ENCODE measurements at places on chromosomes 16 and 17.
A peak's percentile ranks its signal among the peaks of the same experiment; 100 is the strongest.

DNA sequence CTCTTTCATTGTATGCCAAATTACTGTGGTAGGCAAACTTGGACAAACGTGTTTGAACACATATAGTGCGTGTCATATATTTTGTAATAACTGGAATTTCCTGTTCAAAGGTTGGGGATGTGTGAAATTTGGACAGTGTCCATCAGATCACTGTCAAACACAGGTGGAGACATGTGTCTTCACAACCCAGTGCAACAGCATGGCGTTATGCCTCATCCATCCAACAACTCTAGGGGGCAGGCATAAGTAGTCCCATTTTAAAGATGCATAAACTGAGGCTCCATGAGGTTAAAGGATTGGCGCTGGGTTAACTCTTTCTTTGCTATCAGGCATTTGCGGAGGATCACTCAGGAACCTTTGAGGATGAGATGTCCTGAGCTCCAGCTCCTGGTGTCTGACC is 103.7 kb downstream of the RBFOX1 start:
- no peak for DNase-seq

DNA sequence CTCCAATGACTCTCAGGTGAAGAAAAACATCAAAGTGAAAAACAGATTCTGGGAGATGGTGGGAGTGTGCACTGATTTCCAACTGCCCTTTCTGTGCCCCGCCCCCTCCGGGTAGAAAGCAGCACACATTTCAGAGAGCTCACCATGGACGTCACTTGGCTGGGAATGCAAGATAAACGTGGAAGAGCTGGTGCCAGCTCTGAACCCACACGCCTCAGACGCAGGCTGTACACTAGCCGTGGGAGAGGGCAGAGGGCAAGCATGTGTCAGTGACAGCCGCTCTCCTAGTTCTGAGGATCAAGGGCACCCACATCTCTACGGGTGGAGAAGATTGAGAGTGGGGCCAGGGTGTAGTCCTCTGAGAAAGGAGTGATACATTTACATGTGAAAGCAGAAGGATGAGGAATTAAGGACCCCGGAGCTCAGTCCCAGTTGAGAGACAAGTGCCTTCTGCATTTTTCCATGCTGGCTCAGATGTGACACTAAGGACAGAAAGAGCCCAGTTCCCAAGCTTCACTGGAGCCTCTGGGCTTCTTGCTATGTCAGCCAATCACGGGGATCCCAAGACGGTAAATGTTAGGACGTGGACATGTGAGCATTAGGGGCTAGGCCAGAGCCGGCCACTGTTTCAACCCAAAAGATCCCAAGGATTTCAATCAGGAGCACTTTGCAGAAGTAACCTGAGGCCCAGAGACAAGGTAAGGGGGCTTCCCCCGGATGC is 101.3 kb downstream of the ZFHX3 start:
- no peak for DNase-seq

DNA sequence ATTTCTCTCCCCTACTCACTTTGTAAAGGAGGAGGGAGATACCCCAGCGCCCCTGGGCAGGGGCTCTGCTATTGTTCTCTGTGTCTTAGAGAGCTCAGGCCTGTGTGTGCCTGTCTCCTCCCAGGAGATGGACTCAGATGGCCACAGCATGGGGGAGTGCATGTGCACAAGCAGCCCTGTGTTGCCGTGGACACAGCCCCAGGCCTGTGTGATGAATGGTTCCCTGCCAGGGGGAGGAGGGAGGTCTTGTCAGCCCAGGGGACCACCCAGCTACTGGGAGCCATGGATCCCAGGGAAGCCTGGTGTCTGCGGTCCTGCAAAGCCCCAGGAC is 26.3 kb downstream of the GINS2 start:
- no peak for DNase-seq

- DNase-seq = no peak
These were observed 301.8 kb downstream of the IRF8 start for GRCh38 chr16:86200722-86201121.

- DNase-seq = no peak
These were observed 124.5 kb downstream of the HS3ST3A1 start for GRCh38 chr17:13477180-13477611.

- DNase-seq = no peak
These were observed 34.7 kb downstream of the EPN2 start for GRCh38 chr17:19271780-19272357.

GRCh38 chr17:45021607-45022287 is 29.7 kb downstream of the DCAKD start:
- peak; percentile 81 for DNase-seq

DNA sequence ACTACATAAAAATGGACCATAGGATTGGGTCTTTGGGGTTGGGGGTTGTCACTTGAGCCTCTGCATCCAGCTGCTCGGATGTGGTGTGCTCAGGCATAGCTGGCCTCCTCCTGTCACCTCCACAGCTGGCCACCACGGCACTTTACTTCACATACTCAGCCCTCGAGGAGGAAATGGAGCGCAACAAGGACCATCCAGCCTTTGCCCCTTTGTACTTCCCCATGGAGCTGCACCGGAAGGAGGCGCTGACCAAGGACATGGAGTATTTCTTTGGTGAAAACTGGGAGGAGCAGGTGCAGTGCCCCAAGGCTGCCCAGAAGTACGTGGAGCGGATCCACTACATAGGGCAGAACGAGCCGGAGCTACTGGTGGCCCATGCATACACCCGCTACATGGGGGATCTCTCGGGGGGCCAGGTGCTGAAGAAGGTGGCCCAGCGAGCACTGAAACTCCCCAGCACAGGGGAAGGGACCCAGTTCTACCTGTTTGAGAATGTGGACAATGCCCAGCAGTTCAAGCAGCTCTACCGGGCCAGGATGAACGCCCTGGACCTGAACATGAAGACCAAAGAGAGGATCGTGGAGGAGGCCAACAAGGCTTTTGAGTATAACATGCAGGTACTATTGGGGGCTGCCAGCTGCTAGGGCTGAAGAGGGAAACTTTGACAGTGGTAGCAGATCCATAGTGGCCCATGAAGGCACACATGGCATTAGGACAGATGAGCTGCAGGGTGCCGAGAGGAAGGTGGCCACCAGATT is 30.8 kb downstream of the CDIP1 start:
- DNase-seq = no peak

DNA sequence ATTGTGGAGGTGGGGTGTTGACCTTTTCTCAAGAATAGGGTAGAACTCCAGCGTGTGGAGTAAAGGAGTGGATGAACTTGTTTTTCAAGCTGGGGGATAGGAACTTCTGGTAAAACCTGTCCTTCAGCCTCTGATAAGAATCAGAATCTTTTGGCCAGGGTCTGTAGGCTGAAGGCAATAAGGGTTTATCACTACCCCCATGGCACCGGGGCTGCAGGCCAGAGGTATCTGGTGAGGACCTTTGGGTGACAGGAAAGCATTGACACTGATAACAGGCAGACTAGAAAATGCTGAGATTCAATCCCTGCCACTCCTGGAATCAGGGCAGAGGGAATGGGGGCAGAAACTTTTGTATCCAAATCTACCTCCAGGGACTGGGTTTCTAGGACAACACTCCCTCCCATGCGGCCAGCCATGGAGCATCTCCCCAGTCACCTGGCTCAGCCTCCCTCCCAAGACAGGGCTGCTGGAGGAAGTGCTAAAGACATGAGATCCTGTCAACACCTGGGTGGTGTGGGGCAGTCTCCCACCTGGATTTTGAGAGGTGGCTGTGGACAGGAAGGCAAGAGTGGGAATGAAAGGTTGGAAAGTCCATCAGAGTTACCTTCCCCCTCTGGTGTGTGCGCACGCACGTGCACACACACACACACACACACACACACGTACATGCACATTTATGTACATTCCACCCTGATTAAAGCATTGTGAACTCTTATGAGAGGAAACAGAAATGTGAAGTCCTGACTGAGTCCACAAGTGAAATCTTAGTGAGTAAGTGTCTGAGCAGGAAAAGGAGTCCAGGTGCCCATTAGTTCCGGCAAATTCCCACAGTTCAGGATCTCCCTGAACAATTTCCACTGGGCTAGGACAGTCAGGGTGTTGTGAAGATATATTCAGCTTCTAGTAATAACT is 53.1 kb upstream of the MARCHF10 start:
- no peak for DNase-seq

DNA sequence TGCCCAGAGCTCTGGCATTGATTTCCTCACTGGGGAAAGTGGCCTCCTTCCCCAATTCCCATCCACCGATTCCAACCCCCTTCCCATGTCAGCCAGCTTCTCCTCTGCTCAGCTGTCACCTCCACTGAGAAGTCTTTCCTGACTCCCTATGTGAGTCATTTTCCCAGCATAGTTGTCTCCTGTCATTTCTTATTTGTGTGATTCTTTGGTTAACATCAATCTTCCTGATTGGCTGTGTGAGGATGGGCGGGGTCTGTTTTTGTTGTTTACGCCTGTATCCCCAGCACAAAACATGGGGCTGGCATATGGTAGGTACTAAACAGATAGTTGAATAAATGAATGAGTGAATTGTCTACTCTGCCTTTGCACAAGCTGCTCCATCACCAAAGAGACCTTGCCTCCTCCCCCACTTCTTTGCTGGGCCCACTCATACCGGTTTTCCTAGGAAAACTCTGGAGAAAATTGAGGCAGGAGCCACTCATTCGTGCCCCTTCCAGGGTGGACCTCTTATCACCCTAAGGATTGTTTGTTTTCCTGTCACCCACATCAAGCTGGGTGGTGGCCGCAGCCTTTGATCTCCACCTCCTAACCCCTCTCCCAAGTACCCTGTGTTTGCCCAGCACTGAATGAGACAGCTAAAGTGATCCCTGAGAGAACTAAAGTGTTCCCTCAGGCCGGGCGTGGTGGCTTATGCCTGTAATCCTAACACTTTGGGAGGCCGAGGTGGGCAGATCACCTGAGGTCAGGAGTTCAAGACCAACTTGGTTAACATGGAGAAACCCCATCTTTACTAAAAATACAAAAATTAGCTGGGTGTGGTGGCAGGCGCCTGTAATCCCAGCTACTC is 1.2 kb upstream of the GRB7 start:
- DNase-seq = no peak

DNA sequence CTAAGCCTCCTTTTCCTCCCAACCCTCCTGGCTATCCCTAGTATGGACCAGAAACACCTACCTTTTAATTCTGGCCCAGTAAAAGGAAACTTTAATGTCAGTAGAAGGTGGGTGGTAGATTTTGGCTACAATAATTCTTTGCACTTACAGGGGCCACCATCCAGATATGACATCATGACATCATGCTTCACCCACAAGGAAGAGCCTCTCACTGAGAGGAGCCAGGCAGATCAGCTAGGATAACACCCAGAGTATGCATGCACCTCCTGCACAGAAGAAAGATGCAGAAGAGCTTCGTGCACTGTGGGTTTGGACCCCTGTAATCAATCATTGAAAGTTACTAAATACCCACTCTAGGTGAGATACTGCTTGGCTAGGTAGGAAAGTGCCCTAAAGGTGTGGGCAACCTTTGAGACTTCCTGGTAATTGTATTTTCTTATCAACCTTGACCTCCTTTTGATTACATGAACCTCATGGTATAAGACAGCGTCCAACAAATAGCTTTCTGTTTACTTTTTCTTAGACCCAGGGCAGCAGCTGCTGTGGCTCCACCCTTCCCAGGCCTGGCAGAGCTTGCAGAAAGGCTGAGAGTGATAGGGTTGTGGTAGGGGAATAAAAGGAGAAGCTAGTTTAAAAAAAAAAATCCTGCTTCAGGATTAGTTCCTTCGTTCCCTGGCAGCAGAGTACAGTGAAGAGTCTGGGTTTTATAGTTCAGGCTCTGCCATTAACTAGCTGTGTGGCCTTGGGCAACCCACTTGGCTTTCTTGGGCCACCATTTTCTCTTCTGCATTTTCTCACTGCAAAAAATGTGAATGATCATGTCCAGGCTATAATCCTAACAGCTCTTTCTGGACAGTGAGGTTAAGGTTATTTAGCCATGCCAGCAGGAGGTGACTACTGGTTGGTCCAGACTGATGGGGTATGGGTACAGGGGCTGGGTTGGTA is 6.2 kb downstream of the MAP3K14 start:
- no peak for DNase-seq

DNA sequence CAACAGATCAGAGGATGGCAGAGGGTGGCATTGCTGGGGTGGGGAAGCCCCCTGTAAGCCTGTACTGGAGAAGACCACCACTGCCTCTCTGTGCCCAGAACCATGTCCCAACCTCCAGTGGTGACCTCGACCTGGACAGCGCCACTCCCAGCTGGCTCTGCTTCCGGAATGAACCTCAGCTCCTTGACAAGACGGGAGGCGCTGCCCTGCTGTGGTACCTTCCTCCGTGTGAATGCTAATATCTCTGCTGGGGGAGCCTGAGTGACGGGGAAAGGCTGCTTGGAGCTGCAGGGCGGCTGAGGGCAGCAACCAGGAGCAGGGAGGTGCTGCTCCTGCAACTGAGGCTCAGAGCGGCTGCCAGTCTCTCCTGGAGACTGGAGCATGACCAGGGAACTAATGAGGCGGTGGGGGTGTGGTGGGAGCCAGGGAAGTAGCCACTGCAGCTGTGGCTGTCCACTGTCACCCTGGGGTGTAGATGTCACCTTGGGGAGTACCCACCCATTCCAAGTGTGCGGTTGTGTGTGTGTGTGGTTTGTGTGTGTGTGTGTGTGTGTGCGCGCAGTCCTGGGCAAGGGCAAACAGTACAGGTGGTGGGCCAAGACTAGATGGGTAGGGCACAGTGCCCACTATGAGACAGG is 6.2 kb downstream of the PRCD start:
- no peak for DNase-seq

DNA sequence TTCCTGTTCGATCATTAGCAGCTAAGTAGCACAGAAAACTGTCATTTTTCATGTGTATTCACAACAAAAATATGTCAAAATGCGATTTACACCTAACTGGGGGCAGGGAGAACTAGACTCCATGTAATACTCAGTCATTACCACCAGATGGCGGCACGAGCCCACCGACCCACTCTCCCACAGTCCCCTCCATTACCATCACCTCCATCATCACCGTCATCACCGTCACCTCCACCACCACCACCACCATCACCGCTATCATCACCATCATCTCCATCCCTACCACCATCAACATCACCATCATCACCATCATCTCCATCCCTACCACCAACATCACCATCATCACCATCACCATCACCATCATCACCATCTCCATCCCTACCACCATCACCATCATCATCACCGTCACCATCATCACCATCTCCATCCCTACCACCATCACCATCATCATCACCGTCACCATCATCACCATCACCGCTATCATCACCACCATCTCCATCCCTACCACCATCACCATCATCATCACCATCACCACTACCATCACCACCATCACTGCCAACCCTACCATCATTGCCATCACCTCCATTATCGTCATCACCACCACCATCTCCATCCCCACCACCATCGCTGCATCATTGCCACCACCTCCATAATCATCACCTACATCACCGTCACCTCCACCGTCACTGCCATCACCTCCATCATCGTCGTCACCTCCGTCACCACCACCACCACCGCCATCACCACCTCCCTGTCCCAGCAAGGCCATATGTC is 14.4 kb downstream of the NDUFAF8 start:
- peak; percentile 73 for DNase-seq

DNA sequence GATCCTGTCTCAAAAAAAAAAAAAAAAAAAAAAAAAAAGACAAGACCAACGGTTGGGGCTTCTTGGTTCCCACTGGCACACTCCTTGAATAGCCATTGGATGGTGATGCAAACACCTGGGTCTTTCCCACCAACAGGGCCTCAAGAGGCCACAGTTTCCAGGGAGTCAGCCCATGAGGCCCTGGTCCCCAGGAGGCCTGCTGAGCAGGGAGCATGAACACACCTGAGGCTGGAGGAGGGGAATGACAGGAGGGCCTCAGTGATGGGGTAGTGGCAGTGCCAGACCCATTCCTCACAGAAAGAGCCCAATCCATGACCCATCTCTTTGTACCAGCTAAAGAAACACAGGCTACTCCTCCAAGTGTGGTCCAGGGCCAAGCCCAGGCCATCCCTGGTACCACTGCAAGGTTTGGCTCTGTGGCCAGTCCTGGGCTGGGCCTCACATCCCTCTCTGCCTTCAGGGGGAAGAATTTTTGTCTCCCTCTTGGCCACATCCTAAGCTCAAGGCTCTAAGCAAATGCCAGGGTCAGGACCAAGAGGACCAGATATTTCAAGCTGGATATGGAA is 13.9 kb downstream of the ARL2BP start:
- no peak for DNase-seq
